ENCODE measurements at places on chromosomes 5 and 9.

DNA sequence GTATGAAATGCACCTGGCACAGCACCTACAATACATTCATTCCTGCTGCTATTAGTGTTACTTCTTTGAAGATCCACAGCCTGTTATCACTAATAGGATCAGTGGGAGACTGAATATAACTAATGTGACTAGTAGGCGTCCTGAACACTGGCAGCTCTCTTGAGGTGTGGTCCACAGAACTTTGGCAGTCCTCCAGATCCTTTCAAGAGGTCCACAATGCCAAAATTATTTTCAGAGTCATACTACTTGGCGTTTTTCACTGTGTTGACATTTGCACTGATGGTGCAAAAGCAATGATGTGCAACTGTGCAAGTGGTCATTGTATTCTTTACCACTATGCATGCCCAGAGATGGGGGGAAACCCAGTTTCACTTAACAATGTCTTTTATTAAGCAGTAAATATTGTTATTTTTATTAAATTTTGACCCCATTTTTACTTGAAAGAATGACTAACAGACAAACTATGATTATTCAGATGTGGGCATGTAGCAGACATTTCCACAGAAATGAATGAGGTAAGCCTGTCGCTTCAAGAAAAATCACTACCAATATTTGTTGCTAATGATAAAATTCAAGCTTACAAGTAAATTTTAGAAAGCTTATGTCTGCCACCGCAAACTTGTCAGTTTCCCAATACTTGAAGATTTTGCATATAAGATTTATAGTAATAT lies 48.9 kb downstream of the ADRB2 start:
- DNase-seq = no peak

- DNase-seq = no peak
Observed at GRCh38 chr9:38214432-38214831, 145.4 kb upstream of the SHB start.

DNA sequence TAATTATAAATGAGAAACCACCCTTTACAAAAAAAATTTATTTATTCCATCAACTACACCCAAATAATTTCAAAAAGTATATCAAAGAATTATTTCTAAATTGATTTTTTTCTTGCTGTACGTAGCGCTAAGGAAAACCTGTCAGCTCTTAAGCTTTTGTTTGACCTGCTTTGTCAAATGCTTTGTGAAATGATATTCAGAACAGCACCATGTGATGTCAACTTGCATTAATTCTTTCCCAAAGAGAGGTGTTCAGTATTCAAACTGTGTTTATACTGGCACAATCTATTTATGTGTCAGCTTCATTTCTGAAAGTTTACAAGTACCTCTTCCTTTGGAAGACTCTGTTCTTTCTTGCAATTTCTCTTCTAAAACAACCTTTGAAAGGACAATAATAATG lies 12.0 kb upstream of the ARSB start:
- no peak for DNase-seq

DNA sequence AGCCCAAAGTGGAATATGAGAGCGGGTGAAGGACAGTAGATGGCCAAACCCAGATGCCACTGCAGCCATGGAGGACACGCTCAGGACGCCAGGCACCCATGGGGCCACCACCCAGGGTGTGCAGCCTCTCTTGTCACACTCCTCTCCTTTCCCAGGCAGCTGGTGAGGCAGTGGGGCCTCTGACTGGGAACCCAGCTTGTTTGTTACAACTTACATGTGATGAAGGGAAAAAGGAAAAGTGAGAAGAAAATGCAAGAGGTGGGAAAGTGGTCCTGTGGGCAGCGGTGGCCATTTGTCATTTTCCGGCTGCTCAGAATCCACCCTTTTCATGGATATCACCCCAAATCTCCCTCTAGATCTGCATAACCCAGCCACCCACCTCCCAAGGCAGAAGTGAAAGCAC lies 62.7 kb upstream of the UNC5A start:
- DNase-seq = no peak

- peak; percentile 10 for DNase-seq
Observed at GRCh38 chr9:110427497-110428104, 89.9 kb upstream of the TXNDC8 start.

- DNase-seq = no peak
Observed at GRCh38 chr5:60668686-60669304, 31.2 kb downstream of the DEPDC1B start.

- no peak for DNase-seq
Observed at GRCh38 chr5:1647580-1647979, 123.8 kb upstream of the LPCAT1 start.

DNA sequence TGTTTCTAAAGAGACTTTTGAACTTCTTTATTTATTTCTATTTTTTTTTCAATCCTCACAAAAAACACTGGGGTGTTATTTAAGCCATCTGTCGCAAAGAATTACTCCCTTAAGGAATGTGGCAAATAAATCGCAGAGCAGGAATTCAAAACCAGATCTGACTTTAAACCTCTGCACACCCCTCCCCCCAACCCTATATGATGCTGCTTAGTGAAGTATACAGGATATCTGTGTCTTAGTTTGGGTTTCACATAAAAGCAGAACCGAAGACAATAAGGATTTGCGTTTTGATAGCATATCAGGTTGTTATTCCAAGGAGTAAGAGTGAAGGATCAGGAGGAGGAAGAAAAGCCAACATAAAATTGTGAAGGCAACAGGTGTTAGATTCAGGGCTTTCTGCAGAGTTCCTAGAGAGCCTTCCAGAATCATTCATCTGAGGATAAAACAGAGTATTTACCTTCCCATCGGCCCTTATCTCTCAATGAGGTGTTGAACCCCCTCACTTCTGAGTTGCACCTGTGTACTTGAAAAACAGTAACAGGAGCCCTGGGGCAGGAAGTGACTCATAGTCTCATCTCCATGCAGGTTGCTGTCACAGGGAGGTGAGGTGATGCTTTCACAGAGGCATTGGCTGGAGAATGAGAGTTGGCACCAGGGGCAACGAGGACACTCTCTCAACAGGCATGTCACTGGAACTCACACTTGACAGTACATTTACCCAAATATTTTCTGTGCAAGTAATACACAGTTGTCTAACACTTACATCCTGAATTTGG lies 33.5 kb upstream of the DMRT3 start:
- DNase-seq = no peak

GRCh38 chr5:148956477-148957385 lies 106.1 kb downstream of the SH3TC2 start:
- DNase-seq = no peak

DNA sequence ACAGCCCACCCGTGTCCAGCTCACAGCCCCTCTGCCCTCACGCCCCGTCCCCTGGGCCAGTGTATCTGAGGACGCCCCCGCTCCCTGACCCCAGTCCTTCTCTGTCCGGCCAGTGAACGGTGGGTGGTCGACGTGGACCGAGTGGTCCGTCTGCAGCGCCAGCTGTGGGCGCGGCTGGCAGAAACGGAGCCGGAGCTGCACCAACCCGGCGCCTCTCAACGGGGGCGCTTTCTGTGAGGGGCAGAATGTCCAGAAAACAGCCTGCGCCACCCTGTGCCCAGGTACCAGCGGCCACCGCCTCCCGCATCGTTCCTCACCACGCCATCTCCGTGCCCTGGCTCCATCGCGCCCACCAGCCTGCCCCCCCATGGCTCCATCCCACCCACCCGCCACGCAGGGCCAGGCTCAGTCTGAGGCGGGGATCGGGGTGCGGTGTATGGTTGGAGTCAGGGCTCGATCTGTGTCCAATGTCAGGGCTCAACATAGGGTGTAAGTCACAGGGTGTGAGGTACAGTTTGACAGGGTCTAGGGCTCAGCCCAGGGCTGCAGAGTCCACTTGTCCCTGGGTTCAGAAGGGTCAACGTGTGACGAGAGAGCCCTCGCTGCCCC lies 29.5 kb downstream of the HK3 start:
- no peak for DNase-seq

GRCh38 chr5:177496727-177497291 lies 595 bp downstream of the PDLIM7 start:
- DNase-seq = peak; percentile 87

DNA sequence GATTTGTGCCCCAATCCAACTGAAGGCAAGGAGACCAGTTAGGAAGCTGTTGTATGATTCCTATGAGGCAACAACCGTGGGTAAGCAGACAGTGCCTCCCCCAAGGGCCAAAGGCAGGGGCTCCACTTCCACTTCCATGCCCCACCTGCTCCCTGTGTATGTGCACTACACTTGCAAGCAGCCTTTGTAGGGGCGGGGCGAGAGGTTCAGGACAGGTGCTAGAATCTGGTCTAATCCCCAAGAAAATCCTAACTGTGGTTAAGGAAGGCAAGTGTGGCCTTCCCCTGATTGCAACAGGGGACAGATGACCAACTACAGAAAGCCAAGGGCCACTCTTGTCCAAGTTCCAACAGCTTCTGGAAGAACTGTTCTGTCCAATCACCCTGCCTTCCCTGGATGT lies 41.7 kb downstream of the B4GALT1 start:
- no peak for DNase-seq

- DNase-seq = no peak
Observed at GRCh38 chr5:82142928-82143577, 135.1 kb downstream of the RPS23 start.

DNA sequence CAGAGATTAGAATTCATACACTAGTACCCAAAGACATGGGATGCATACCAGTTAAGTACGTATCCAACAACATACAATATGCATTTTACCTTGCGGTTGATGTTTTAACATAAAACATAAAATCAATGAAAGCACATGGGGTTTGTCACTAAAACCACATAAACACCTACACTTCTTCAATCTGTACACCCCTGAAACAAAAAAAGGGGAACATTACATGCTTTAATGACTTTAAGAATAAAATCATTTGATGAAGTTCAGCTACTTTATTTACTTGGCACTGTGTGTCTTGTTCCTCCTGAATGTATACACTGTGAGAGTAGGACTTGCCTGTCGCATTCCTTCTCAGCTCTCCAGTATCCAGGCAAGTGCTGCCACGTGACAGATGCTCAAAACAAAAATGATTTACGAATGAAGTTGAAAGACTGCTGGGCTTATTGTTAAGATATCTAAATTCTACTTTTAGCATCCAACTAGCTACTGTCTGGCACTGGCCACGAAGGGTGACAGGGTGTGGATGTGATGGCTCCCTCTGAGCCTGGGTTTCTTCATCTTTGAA lies 21.0 kb downstream of the TNFSF15 start:
- no peak for DNase-seq

GRCh38 chr5:94618029-94618492 lies 343 bp downstream of the KIAA0825 start:
- peak; percentile 69 for DNase-seq

DNA sequence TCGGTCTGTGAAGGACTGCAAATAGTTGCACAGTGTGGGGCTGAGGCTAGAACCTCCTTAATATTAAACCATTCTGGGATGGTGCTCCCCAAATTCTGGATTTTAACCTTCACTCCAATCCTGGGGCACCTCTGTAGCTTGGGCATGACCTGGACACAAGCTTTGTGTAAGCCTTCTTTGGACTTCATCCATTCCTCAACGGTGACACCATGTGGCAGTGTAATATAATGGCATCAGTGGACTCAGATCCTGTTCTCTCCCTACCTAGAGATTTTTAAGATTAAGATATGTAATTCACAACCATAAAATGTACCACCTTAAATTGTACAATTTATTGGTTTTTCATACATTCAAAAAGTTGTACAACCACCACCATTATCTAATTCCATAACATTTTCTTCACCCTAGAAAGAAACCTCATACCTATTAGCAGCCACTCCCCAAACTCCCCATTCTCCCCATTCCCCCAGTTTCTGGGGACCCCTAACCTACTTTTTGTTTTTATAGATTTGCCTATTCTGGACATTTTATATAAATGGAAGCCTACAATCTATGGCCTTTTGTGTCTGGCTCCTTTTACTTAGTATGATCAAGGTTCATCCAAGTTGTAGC lies 4.8 kb upstream of the PLGRKT start:
- no peak for DNase-seq

DNA sequence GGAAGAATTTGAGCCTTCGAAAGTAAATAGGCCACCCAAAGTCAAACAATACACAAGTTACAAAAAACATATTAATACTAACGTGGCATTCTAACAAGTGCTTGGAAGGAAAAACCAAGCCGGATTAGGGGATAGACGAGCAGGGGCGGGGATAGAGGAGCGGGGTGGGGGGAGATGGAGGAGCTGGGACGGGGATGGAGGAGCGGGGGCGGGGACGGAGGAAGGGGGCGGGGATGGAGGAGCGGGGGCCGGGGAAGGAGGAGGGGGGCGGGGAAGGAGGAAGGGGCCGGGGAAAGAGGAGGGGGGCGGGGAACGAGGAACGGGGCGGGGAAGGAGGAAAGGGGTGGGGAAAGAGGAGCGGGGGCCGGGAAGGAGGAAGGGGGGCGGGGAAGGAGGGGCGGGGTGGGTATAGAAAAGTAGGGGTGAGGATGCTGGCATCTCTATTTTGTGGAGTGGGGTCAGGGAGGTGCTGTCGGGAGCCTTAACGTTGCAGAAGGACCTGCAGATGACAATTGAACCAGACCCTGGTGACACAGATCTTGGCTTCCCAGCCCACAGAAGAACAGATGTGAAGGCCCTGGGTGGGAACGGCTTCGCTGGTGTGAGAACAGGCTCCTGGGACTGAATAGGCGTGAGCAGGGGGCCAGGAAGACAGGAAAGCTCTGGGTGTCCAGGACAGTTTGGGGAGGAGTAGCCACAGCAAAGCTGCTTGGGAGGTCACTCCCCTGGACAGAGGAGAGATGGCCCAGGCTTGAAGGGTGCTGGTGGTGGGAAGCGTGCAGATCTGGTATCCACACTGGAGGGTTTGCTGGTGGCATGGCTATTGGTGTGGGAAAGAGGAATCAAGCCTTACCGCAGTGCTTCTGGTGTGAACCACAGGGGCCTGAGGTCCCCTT lies 233.3 kb upstream of the DAP start:
- DNase-seq = no peak

DNA sequence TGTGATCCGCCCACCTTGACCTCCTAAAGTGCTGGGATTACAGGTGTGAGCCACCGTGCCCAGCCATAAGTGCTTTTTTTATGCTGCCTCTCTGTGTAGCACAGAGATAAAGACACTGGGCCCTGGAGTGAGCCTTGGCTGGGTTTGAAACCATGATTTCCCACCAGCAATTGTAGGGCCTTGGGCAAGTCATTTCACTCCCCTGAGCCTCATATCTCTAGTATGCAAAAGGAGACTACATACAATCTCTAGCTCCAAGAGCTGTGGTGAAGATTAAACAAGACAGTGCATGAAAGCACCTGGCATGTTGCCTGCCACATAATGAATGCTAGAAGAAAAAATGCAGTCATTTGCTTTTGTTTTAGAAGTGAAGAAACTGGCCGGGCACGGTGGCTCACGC lies 3.9 kb downstream of the FABP6 start:
- no peak for DNase-seq

GRCh38 chr5:56612759-56613158 lies 202.6 kb upstream of the MAP3K1 start:
- no peak for DNase-seq

DNA sequence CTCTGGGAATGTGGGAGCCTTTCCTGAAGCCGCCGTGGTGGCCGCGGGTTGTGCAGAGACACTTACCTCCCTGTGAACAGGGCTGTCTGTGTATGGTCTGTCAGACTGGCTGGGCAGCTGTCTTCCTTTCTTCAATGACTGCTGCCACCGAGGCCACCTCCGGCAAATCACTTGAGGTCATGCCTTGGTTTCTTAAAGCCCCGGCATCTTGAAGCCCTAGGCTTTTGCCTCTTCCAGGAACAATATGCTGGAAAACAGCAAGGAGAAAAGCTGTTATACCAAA lies 79.5 kb upstream of the ZSWIM6 start:
- DNase-seq = no peak

GRCh38 chr9:35905051-35905781 lies 786 bp upstream of the HRCT1 start:
- no peak for DNase-seq

GRCh38 chr5:92633176-92633575 lies 947.8 kb downstream of the NR2F1-AS1 start:
- no peak for DNase-seq
